ENCODE measurements at places on chromosomes 2 and 18.

DNA sequence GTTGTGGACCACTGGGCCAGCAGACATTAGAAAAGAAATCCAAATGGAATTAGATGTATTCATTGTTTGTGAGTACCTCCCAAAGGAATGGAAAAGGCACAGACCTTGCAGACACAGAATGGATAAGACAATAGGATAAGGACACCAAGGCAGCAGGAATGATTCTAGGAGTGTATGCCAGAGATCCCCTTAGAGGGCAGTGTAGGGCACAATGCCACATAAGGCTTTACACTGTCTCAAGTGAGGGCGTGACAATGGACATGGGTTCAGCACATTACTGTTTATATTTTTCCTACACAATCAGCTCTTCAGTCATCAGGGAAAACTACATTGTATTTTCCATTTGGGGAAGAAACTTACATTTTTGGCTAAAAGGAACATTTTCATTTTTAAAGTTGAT, 250.9 kb downstream of the PTH2R start:
- no peak for DNase-seq

DNA sequence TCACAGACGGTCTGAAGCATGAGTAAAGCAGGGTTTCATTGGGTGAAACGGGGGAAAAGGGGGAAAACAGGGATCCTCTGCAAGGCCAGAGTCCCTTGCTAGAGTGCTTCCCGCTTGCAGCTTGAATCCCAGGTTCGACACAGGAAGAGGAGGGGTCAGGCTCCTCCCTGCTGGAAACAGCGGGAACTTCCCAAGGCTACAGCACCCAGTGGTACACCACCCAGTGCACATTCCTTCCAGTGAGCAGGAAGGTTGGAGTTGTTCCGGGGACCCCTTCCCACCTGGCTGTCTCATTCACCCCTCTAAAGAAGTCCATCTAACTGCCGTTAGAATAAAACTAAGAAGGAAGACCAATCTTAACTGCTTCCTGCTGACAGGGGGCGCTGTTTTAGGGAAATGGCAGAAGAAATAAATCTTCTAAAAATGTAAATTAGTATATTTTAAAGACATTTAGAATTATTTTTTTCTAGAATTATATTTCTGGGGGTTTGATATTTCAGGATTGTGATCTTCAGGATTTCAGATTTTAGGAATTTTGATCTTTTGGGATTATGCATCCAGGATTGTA, 230.9 kb downstream of the RBM43 start:
- no peak for DNase-seq

DNA sequence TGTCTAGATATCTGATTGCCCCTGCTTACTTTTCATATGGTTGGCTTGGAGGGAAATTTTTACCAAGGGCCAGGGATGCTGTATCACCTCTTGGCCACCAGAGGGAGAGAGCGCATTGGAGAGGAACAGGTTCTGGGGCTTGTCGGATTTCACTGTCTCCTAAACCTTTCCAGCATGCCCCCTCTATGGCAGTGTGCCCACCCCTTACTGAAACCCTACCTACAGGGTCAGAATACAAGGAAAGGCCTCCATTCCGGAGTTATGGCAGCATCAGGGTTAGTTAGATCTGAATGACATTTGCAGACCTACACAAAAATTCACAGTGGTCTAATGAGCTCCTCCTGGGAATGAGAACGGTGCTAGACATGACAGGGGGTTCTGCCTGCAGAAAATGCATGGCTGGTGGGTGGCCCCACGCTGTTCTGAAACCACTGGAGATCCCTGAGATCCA, 5.8 kb downstream of the SLC14A2 start:
- DNase-seq = peak; percentile 17

DNA sequence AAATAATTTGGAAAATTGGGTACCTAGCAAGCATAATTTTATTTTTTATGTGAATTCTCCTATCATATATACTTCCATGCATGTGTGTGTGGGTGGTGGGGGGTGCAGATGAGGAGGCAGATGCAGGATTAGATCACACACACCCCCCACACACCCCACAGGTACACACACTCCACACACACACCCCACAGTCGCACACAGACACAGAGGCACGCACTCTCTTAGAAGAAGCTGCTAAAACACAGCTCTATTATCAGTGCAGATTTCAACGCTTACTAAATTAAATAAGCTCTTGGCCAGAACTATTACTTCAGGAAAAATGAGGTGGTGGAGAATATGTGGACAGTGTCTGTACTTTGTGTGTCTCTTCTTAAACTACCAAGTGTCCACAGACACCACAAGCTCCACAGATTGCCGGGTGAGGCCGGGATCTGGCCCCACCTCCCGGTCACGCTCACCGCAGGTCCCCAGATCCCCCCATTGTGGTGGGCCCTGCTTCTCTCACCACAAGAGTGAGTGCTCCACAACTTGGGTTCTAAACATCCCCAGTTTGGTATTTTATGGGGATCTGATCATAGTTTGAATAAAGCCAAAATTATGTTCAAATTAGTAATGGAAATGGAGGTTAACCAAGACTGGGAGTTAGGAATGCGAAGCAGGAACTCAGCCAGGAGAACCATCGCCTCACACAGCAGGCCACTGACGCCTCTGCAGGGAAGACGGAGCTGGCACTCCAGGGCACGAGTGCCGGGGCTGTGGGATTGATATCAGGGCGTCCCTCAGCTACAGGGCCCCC, 102.1 kb downstream of the PXDN start:
- no peak for DNase-seq

DNA sequence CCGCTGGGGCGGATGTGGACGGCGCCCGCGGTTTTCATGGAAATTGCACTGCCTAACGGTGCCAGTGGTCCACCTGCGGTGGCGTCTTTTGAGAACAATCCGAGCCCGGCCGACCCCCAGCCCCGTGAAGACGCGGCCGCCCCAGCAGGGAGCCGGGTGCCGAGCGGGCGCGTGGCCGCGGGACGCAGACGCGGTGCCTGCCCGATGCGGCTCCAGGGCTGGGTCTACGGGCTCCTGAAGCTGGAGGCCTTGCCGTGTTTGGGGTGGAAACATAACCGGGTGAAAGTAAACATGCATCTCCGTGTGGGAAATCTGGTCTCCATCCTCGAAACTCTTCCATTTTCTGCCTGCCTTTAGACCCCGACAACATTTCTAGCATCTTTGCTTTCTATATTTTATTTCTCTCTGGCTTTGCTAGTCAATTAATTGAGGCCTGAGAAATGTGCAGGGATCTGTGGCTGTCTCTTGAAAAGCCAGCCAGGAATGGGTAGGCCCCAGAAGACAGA, 572 bp downstream of the INPP4A start:
- no peak for DNase-seq

DNA sequence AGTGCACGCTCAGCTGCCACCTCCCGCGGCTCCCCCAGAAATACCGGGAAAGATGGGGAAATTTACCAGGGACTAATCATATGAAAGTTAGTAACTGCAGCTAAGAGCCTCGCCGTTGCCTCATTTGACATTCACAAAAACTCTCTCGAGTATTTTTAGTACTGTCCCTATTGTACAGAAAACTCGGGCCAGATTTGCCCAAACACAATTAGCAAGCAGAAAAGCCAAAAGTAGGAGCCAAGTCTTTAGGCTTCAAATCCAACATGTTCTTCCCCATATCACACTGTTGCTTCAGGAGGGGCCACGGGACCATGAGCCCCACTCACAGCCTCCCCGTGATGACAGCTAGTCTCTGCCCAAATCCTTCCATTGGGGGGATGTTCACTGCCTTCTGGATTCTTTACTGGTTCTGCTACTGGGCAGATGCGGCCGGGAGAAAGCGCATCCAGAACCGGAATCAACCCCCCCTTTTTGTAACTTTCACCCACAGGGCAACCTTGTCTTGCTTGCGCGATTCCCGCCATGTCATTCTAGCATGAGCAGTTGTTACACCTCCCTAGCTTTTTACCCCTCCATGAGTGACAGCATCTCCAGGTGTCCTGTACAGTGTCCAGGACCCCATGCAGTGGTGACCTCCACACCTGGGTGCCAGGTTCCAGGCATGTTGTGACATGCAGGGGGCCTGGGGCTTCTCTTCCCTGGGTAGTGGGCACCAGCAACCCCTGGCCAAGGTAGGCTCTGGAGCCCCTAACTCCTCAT, 35.2 kb downstream of the CENPO start:
- DNase-seq = no peak

- DNase-seq = no peak
Measured at GRCh38 chr2:69046221-69046662, 33.3 kb downstream of the ANTXR1 start.

Measured in stimulated activated CD4-positive, alpha-beta T cell treated with anti-CD3 and anti-CD28 coated beads, TNF-alpha, amount 100 ng/mL, for 24 hours (primary cell).